ENCODE measurements at places on chromosomes 6 and 20. TPM values are rescaled to one million over a fixed set of nuclear protein-coding genes. Genes with fewer than 3 reads are reported as not detected.

FILIP1 gene
- total RNA-seq: 0.51 TPM

GGTLC1 gene
- total RNA-seq: not detected

SDC4 gene
- total RNA-seq: 21.2 TPM

DNA sequence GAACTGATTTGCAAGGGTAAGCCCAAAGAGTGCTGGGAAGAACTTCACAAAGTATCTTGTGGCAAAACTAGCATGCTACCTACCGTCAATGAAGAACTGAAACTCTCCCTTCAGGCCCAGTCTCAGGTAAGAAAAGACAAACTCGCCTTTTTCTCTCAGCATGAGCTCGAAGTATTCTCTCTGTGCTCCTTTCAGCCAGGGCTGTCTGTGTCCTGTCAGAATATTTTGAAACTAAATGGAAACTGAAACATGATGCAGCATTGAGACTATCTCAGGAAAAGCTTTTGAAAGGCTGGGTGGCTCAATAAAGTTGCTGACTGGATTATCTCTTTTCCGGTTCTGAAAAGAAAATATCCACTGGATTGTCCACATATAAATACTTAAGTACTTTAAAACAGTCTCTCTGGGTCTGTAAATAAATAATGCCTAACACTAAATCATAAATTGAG, 696 bp downstream of the CALHM5 start:
- H3K4me1 ChIP-seq: peaks cover 35% of the 10 kb centered on the region
- DNase-seq: no peak
- no peaks in the 10 kb centered on the region for H3K27me3 ChIP-seq
- peak overlapping the region; percentile 99 for H3K27ac ChIP-seq

DNA sequence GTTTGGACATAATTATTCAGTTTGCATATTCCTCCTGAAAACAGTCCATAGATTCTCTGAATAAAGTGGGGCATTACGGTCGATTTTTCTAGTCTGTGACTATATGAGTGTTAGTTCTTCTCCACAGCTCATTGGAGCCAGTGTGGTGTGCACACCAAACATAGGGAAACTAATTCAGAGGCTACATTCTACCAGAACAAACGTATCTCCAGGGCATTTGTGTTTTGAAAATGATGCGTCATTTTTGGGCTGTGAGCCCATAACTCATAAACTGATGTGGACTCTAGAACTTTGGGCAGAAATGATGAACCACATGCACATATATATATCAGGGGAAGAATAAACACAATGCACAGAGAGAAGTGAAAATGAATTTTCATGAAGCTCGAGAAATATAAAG, 41.8 kb downstream of the C6orf58 start:
- no peak overlapping the region for H3K27ac ChIP-seq
- peaks cover 14% of the 10 kb centered on the region for H3K27me3 ChIP-seq
- H3K4me1 ChIP-seq: no peaks in the 10 kb centered on the region
- no peaks in the 10 kb centered on the region for H3K36me3 ChIP-seq
- DNase-seq: no peak
- no peak overlapping the region for H3K4me3 ChIP-seq

DNA sequence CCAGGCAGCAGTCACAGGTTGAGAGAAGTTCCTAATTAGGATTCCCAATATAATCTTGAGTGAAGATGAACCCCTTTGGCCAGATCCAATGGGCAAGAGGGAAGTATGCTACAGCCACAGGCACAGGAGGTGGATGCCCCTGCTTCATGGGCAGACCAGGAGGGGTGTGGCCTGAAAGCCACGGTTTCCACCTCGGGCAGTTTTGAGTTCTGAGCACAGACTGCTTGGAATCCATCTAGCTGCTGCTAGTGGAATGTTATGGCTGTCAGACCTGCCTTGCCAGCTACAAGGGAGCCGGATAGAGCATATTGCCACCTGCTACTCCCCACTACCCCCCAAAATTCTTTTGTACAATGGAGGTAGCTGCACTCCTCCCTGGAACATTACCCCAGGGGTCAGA, 672.9 kb downstream of the HACE1 start:
- H3K27ac ChIP-seq: no peak overlapping the region
- H3K27me3 ChIP-seq: no peaks in the 10 kb centered on the region
- H3K4me1 ChIP-seq: no peaks in the 10 kb centered on the region

DNA sequence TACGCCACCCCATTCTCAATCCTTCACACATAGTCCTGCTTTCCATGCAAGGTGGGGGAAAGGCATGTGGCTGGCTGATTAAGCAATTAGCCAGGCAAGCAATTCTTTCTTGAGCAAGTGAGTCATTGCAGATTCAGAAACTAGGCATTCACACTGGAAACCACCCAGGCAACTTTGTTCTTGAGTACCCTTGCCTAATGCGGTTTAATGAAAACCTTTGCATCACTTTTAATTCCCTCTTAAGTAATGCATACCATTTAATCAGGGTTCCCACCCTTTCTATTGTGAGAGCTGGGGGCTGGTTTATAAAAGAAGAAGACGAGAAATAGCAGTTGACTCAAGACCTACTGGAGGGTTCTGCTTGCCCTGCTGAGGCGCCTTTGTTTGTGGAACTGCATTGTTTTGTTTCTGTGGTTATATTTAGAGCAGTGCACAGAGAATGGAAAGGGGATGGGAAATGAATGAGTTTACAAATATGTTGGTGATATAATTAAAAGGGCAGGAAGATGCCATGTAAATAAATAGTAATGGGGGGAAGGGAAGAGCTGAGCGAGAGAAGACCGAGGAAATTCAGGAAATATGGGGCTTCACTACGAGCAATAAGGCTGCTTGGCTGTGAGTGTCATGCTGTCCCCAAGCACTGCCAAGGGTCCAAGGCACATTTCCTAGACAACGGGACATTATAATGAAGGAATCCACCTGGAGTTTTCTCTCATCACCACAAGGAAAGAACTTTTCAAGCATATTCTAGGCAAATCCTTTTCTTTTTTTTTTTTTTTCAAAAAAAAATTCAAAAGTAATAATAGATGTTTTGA, 48.8 kb upstream of the TSHZ2 start:
- no peaks in the 10 kb centered on the region for H3K36me3 ChIP-seq
- no peak overlapping the region for H3K27ac ChIP-seq
- H3K4me1 ChIP-seq: no peaks in the 10 kb centered on the region
- no peaks in the 10 kb centered on the region for H3K27me3 ChIP-seq
- H3K4me3 ChIP-seq: no peak overlapping the region

GRCh38 chr6:107321793-107322192, 137.6 kb downstream of the PDSS2 start:
- H3K27ac ChIP-seq: no peak overlapping the region
- no peaks in the 10 kb centered on the region for H3K27me3 ChIP-seq
- H3K36me3 ChIP-seq: no peaks in the 10 kb centered on the region
- no peak overlapping the region for H3K4me3 ChIP-seq

DNA sequence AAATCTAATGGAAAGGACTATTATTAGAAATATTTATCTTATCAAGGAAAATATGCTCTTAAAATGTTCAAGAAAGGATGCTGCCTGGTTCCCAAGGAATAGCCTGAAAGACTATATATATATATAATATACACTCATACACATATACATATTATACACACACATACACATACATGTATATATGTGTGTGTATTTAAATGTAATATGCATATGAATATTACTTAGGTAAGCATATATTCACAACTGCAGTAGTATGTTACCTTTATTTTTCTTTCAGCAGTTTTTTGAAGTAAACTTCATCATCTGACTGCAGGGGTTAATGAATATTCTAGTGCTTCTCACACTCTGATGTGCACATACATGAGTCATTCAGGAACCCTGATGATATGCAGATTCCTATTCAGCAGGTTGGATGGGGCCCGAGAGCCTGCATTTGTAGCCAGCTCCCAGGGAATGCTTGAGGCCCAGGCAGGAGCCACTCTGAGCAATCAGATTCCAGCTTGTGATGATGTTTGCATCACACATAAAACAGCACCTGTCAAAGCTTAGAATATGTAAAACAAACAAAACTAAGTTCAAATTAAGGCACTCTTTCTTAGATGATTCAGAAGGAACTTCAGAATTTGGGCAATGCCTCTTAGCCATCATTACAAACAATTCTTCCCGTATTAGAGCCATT, 16.1 kb downstream of the MYLK4 start:
- H3K4me3 ChIP-seq: no peak overlapping the region
- H3K27me3 ChIP-seq: no peaks in the 10 kb centered on the region
- no peaks in the 10 kb centered on the region for H3K36me3 ChIP-seq
- no peak for DNase-seq

DNA sequence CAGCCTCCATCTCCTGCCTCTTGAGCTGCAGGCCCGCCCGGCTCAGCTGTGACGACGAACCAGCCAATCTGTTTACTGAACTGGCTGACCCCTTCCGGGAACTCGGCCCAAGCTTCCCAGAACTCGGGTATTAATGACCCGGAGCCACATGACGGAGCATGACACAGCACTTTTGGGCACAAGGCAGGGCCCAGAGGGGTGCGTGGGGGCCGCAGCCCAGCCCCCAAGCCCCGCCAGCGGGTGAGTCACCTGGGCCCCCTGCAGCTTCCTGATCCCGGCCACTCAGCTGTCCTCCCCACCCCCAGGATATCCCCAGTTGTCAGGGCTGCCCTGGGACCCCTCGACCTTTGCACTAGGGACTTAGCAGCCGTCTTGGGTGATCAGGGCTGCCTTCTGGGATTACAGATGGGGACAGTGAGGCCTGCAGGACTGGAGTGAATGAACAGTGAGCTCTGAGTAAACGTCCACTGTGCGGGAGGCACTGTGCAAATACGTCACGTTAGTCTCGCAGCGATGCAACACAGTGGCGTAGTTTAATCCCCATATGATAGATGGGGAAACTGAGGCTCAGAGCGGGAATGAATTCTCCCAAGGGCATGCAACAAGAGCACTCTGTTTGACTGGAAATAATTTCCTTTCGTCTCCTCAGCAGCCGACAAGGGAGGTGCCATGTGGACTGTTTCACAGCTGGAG, 102.1 kb downstream of the CEBPB start:
- H3K27me3 ChIP-seq: no peaks in the 10 kb centered on the region
- H3K4me3 ChIP-seq: no peak overlapping the region
- no peaks in the 10 kb centered on the region for H3K36me3 ChIP-seq
- peaks cover 17% of the 10 kb centered on the region for H3K4me1 ChIP-seq

DNA sequence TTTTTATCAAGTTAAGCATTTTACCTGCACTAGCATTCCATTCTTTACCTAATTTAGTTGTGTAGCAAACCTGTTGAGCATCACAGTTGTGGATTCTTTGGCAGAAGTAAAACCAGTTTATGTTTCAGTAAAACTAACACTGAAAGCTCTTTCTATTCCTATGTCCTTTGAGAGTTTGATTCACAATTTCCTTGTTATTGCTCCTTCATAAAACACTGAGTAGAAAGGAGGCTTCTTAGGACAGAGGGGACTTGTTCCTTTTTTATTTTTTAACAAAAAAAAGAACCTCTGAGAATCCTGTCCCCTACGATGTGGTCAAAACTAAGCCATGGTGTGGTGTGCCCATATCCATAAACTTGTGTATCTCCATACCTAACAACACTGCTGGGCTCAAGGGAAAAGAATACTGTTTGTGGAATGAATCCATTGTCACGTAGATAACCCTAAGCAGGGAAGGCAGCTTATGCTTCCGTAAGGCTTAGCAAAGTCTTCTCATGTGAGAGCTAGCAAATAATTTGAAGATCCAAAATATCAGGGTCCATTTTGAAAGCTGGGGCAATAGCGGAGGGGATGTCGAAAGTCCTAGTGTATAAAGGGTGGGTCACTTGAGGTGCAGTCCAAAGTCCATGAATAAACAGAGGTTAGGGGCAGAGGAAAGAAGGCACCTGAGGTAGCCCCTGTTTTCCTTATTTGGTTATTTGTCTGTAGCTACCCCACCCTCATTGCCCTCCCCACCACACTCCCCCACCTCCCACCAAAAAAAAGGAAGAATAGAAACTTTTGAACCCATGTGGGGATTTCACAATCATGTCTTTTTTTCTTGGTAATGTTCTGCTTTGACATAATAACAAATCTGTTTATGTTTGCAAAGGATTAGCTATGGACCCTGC, 71.0 kb downstream of the PLAGL1 start:
- no peaks in the 10 kb centered on the region for H3K4me1 ChIP-seq
- peaks cover 7% of the 10 kb centered on the region for H3K36me3 ChIP-seq
- H3K27ac ChIP-seq: no peak overlapping the region
- no peak overlapping the region for H3K4me3 ChIP-seq

GRCh38 chr20:64131406-64131805, 24.0 kb upstream of the NPBWR2 start:
- no peaks in the 10 kb centered on the region for H3K4me1 ChIP-seq
- peaks cover 4% of the 10 kb centered on the region for H3K36me3 ChIP-seq
- H3K4me3 ChIP-seq: no peak overlapping the region
- peak; percentile 47 for DNase-seq

GRCh38 chr20:1625083-1625690, 5.4 kb upstream of the SIRPB1 start:
- no peaks in the 10 kb centered on the region for H3K36me3 ChIP-seq
- no peak overlapping the region for H3K27ac ChIP-seq
- no peak for DNase-seq
- peaks cover 14% of the 10 kb centered on the region for H3K27me3 ChIP-seq

- no peak overlapping the region for H3K27ac ChIP-seq
- H3K36me3 ChIP-seq: no peaks in the 10 kb centered on the region
- H3K27me3 ChIP-seq: no peaks in the 10 kb centered on the region
- DNase-seq: no peak
- no peak overlapping the region for H3K4me3 ChIP-seq
Observed at GRCh38 chr6:162618448-162619002, 109.0 kb downstream of the PRKN start.

Measured in chondrocyte (in vitro differentiated cells).